ENCODE measurements at places on chromosomes 5 and 9.

DNA sequence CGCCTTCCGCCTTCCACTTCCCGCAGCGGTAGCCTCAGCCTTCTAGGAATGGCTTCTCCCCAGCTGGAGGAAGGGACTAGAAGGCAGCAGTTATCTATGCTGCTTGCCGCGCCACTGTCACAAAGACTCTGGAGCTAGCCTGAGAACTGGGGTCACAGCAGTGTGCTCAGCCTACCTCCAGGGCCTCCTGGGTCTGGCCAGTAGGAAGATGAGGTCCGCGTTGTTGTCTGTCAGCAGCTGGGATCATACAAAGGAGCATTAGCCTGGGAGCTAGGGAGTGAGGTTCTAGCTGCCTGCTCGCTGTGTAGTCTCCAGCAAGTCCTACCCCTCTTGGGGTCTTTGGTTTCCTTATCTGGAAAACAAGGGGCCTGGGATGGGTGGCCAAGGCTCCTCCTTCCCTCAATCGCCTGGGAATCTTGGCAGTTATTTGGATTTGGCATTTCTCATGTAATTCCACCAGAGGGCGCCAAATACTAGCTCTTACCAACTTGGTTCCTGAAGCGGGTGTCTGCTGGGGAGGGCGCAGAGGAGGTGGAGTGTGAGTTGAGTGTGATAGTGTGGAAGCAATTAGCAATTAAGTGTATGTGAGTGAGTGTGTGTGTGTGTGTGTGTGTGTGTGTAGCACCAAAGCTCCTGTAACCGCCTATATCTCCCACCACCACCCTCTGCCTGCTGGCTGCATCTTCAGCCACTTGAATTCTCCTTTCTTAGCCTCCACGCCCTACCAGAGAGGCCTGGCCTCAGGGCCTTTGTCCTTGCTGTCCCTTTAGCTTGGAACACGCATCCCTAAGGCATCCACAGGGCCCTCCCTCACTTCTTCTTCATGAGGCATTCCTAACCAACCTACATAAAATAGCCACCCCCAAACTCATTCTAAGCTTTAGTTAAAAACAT is 97.1 kb downstream of the ENTREP1 start:
- peak; percentile 28 for DNase-seq

DNA sequence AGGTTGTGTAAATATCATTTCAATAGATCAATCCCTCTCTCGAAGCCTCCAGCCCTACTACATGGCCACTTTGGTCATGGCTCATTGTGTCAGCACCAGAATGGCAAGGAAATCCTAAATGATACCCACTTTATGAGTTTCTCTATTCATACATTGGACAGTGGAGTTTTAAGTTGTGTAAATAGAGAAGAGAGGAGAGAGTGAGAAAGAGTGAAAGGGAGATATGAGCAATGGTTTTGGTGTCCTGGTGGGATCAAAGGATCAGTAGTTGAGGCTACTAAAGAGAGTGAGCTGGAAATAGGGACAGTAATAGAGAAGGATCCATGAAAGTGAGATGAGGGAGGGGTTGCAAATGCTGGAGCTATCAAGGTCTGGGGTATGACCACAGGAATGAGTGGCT is 31.5 kb upstream of the GZMA start:
- DNase-seq = no peak

GRCh38 chr5:43773478-43773844 is 170.5 kb downstream of the NNT start:
- no peak for DNase-seq

DNA sequence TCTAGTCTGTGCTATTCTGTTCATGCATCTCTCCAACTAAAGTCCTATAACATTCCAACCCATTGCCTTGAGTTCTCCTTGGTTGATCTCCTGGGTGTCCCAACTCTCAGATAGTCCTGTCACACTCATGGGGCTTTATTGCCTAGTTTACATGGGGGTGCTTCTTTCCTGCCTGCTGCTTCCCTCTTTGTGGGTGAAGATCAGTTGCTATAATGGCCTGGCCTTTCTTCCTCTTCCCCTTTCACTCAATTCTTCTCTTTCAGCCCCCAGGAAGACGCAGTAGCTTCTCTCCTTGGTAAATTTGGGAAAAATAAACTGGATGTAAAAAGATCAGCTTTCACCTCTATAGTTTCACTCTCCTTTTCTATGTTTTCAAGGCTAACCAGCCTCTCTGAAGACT is 66.5 kb downstream of the PTCD2 start:
- DNase-seq = no peak

GRCh38 chr5:113660206-113660605 is 146.7 kb downstream of the YTHDC2 start:
- no peak for DNase-seq

- no peak for DNase-seq
Observed at GRCh38 chr5:93575461-93576414, 5.3 kb downstream of the NR2F1-AS1 start.

DNA sequence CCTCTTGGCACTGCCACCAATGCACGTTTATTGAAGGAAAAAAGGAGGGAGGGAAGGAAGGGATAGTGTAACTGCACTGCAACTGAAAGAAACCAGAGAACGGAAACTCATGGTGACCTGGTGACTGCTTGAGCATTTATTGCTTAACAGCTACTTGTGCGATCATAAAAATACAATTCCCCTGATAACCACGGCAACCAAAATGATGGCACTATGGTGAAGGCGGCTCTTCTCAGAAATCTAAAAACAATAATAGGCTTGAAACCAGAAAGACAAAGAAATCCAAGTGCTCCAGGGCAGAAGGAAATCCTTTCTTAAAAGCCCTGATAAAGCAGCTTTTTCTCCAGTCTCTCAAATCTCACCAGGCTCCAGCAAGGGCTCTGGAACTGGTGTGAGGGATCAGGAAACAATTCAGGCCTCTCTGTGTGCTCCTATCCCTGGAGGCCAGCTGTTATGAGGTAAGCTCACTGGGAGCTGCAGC is 1.9 kb downstream of the FBXO10 start:
- DNase-seq = no peak

GRCh38 chr5:60230456-60230855 is 336.9 kb upstream of the PDE4D start:
- no peak for DNase-seq

DNA sequence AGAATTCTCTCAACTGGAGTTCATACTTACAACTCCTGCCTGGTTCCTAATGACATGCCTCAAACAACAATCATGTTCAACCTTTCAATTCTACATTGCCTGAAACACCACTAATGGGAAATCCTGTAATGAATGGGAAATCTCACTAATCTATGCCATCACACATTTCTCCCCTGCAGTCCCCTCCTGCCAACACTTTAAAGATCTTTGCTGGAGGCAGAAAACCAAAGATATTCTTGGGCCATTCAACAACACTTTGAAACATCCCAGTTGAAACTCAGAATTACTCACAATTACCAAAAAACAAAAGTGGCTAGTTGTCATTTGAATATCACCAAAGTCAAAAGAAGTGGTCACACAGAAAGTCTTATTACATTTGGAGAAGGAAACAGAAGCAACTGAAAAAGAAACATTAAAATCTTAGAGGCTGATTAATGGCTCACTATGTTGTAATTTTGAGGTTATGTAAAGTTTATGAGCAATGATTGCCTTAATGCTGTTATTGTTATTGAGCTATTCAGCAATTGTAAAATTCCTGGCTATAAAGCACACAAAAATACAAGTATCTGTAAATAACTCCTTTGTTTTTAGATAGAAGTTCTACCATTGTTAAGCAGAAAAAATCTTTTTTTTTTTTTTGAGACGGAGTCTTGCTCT is 313.4 kb upstream of the SLC30A5 start:
- no peak for DNase-seq

GRCh38 chr5:132825033-132825833 is 5.2 kb downstream of the SHROOM1 start:
- DNase-seq = no peak

DNA sequence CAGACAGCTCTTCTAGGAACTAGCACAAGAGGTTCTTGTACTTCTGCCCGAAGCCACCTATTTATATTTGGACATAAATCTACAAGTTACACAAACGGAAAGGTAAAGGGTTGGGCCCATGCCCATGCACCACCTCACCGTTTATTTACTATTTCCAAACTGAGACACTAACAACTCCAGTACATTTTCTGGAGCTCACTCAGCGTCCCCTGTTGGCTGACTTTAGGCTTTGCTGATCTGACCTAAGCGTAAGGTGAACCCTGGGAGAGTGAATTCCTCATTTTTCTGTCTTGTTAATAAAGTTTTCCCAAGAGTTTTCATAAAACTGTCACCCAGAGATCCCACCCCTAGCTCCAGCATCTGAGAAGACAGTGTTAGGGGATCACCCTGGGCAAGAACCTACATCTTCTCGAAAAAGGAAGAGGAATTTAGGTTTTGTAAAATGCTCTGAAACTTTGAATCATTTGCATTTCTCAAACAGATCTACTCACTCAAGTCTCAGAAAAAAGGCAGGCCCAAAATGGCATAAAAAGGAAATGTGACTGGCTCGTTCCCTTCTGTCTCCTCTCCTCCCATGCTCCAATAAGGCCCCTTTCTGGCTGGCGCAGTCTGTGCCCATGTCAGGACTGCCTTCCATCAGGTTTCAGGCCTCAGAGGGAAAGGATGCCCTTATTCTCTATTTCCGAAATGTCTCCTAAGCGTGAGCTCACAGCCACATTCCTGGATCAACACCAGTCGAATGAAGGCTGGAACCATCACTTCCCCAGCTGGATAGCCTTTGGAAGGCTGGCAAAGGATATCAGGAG is 201.3 kb downstream of the FANCC start:
- no peak for DNase-seq
